ENCODE measurements at places on chromosomes 2 and 18.

- DNase-seq = no peak
Observed at GRCh38 chr2:173347305-173348168, 7.1 kb upstream of the CDCA7 start.

DNA sequence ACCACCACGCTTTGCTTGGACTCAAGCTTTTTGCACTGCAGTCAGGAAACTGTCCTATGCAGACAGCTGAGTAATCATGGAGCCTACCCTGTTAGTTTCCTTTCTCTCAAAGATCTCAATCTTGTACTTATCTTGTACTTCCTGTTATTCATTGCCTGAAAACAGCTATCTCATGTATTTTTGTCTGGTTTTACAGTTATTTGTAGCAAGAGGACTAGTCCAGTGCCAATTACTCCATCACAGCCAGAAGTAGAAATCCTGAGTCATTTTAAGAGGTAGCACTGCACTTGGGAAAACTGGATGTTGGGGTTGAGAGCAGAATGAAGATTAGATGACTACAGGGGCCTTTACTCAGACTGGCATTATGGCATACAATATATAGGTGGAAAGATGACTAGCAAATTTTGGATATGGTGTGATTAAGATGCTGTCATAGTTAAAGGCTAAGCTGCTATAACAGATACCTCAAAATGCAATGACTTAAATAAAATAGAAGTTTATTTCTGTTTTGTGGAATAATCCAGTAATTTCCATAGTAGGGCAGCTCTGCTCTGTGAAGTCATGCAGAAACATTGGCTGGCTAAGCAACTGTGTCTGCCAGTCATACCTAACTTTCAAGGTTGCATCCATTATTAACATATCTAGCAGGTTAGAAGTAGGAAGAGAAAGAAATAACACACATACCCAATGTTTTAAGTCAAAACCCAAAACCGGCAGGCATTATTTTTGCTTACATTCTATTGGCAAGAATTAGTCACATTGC is 21.1 kb upstream of the CHMP3 start:
- DNase-seq = no peak

- DNase-seq = no peak
Observed at GRCh38 chr2:196914867-196915460, 11.5 kb downstream of the PGAP1 start.

- DNase-seq = no peak
Observed at GRCh38 chr2:191543708-191544107, 134.2 kb upstream of the NABP1 start.

- DNase-seq = no peak
Observed at GRCh38 chr2:142756430-142756829, 121.0 kb upstream of the KYNU start.

GRCh38 chr2:132671151-132671835 is 1.3 kb upstream of the LYPD1 start:
- no peak for DNase-seq

Measured in stimulated activated CD8-positive, alpha-beta memory T cell treated with anti-CD3 and anti-CD28 coated beads, Interleukin-7, amount 100 ng/mL, for 1 hour (primary cell).